BJ (cell line): ENCODE measurements at places on chromosomes 7 and 10. TPM values are rescaled to one million over a fixed set of nuclear protein-coding genes. Genes with fewer than 3 reads are reported as not detected.

GRCh38 chr10:113303544-113304146 is 249.2 kb upstream of the HABP2 start:
- no peak for DNase-seq

GRCh38 chr7:149459540-149460452 is 1.1 kb downstream of the ZNF777 start:
- no peak for DNase-seq

DNA sequence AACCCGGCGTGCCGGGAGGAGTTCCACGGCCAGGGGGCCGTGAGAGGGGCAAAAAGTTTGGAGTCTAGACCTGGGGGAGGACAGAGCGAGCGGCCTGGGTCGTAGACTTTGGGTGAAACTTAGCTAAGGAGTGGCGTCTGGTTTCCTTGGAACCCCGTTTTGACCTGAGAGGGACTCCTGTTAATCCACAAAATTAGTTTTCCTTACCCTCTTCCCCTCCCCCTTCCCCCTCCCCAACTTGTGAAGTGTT is 574 bp downstream of the MARCHF5 start:
- DNase-seq = no peak

DNA sequence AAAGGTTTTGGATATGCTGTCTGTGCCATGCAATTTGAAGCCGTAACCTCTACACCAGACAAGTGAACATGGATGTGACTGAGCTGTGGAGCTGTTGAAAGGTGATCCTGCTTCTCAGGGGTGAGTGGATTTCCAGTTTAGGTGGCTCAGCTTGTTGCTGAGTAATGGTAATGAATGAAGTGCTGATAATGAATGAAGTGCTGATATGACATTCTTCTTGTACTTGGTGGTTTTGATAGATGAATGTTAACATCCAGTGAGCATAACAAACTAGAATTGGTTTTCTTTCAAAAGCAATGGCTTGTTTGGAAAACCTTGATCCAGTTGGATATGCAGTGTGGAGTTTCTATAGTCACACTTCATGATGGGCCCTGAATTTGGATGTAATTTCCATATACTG is 89.7 kb upstream of the FZD8 start:
- DNase-seq = no peak

DNA sequence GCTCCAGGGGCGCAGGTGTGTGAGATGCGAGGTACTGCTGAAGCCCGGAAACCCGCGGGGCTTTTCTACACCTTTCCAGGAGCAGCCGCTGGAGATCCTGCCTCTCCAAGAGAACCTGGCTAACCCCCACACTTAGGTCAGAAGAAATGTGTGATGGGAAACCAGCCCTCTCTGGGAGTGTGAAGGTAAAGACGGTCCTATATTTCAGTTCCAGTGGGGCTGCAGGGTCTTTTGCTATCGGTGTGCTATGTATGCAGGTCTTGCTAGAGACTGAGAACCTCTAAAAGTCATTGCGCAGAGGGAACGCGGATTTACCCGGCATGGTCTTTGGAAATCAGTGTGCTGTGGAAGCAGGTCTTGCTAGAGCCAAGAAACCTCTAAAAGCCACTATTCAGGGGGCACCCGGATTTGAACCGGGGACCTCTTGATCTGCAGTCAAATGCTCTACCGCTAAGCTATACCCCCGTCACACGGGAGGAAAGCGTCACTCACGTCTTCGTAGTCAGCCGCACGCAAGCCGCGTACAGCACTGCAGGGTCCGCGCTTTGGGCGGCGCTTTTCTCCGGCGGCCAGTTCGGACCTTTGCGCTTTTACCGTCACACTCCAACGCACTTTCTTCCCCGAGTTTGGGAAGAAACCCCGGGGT is 46.0 kb downstream of the ZNF777 start:
- DNase-seq = peak; percentile 19

DNA sequence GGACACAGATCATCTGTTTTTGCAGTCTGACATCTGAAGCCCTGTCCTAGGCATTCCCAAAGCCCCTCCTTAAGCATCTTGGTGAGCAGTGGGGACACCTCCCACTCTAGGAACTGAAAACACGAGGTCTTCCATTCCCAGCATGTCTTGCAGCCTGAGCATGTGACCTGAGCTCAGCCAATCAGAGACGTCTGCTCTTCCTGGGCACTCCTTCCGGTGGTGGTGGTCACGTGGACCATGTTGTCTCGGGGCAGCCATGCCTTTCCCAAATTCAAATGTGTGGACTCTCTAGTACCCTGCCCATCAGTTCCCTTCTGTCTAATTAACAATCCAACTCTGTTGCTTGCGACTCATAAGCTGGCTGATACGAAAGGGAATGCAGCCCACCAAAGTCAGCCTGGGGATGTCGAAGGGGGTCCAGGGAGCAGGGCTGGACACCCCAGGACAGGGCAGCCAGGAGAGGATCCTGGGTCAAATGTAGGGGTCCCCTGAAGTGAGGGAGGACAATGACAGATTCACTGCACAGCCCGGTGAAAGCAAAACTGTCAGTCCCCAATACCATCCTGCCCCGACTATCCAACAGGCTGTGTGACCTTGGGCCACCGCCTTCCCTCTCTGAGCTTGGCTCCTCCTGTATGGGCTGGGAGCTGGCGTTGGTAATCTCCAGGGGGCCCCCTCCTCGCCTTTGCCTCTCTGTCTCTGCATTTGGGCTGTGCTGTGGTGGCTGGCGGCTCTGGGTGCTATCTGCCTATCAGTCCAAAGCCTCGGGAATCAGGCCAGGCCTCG is 57.4 kb upstream of the BAIAP2L1 start:
- DNase-seq = no peak

DNA sequence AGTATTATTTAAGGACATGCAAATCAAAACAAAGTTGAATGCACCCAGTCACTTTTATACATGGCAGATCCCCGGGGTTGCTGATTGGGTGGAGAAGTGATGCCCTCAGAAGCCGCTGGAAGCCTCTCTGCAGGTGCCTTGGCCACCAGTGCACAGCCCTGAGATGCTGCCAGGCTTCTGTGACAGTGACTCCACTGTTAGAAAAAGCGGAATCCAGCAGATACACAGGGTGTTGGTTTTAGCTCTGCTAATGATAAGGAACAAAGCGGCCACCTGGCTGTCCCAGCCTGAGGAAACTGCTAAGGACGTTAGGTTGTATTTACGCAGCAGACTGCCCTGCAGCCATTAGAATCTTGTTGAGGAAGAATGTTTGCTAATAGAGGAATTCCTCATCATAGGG is 47.5 kb downstream of the JAKMIP3 start:
- no peak for DNase-seq

Gene MBL2
- polyA plus RNA-seq = not detected in 2 replicates

Gene LRRN3
- polyA plus RNA-seq = 7.2 and 12.7 TPM in 2 replicates

DNA sequence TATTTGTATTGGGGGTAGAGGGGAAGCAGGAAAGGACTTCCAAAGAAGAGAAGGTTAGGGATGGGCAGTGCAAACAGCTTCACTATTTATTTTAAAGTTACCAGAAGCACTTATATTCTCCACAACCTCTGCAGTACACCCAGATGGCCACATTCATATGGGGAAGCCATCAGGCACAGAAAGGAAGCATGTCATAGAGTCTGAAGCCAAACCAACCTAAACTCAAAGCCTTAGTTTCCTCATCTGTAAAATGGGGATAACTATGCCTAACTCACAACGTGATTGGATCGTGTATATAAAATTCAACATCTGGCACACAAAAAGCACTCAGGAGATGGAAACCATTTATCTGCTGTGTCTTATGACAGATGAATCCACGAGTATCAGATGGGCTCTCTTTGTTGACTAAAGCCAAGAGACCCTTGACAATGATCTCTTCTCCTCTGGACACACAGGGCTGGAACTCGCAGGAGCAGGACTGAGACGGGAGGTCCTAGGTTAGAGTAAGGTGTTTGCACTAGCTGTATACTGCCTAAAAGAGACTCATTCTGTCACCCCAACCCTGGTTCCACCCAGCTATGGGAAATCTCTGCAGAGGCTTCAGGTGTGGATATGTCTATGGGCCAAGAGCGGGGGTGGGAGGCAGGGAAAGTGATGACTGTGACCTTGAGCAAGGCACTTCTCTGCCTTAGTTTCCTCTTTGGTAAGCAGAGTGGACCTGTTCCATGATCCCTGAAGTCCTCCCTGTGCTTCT is 1.8 kb downstream of the KIAA1549 start:
- no peak for DNase-seq

- DNase-seq = no peak
These were observed 55.4 kb upstream of the MXI1 start for GRCh38 chr10:110151971-110152370.

GRCh38 chr7:94395141-94396036 is 694 bp downstream of the COL1A2 start:
- DNase-seq = no peak

DNA sequence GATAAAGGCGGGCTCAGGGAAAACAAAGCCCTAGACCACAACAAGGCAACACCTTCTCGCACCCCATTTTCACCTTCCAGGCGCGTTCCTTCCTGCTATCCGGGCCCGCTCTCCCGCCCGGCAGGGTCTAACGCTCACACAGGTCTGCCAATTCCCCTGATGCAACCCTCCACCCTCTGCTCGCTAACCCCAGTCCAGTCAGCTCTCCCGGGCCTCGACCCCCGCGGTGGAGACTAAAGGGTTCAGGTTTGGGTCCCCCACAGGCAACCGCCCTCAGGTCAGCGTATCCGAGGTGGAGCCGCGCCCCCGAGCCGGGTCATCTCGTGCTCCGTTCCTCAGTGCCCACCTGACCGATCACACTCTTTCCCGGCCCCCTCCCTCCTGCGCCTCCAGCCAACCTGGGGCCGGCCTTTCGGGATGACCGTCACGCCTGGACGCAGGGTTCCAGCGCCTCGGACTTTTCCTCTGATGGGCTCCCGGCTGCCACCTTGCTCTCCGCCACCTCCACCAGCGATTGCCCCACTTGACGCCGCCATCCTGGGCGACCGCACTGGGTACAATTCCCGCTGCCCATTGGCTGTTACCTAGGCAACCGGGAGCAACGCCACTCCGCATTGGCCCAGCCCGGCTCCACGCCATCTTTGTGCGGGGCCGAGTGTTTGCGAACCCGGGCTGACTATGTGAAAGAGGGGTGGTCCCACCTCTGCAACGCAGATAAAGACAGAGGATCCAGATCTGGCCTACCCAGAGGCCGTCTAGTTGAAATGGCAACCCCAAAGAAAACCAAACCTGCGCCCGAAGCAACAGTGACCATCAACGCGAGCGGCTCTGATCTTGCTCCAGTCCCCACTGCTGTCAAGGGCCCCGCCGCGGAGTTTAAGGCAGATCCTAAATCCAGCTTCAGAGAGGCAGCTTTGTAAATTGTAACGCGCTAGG is at the start of gene MORN4:
Gene MORN4 (minus strand): TSS at position 552 of the 936 bp plus-strand sequence. CDS start 13,847 bp downstream, outside the sequence.
- DNase-seq = peak; percentile 39

- no peak for DNase-seq
These were observed 5.6 kb upstream of the ASB4 start for GRCh38 chr7:95479992-95480624.

Gene SORCS3
- not detected in 2 replicates for polyA plus RNA-seq

- DNase-seq = no peak
These were observed 384.4 kb downstream of the PARD3 start for GRCh38 chr10:34430685-34431084.

GRCh38 chr10:77861366-77861765 is 65.2 kb downstream of the DLG5 start:
- DNase-seq = no peak

GRCh38 chr10:14803827-14804226 is 29.1 kb upstream of the FAM107B start:
- DNase-seq = no peak

DNA sequence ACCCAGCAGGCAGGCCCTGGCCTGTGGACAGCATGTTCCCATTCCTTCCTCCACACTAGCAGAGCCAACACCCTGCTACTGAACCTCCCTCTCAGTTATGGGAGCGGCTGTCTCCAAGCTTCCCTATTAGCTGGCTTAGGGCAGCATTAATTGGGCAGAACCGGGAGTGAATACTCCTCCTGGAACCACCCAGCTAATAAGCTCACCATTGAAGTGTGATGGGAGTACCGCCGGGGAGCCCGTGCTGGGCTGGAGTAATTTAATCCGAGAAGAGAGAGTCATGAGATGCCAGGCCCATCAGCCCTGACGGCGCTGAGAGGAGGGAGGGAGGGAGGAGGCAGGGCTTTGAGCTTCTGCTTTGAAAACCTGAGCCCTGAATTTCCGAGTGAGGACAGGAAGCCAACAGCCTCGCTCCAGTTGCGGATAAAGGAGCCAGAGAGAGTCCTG is 31.8 kb upstream of the ELFN1 start:
- DNase-seq = no peak

GRCh38 chr10:103609231-103610082 is 116.0 kb downstream of the NEURL1 start:
- no peak for DNase-seq

- DNase-seq = no peak
These were observed 149.5 kb upstream of the LRGUK start for GRCh38 chr7:133977409-133978274.

DNA sequence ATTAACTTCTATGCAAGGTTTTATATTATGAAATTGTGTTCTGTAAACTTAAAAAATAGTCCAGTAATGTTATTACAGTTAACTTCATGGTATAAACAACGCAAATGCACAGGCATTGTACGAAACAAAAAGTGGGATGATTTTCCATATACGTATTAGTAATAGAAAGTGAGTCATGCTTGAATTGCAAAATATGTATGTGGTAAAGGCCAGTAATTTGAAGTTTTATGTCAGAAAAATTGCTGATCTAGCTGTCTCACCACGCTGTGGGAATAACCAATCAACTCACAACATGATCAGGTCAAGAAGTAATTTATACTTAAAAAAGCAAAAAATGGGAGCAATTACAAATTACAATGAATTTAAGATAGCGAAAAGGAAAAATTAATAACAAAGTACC is 37.0 kb upstream of the GLI3 start:
- DNase-seq = no peak

Gene C10orf90
- not detected in 2 replicates for polyA plus RNA-seq

DNA sequence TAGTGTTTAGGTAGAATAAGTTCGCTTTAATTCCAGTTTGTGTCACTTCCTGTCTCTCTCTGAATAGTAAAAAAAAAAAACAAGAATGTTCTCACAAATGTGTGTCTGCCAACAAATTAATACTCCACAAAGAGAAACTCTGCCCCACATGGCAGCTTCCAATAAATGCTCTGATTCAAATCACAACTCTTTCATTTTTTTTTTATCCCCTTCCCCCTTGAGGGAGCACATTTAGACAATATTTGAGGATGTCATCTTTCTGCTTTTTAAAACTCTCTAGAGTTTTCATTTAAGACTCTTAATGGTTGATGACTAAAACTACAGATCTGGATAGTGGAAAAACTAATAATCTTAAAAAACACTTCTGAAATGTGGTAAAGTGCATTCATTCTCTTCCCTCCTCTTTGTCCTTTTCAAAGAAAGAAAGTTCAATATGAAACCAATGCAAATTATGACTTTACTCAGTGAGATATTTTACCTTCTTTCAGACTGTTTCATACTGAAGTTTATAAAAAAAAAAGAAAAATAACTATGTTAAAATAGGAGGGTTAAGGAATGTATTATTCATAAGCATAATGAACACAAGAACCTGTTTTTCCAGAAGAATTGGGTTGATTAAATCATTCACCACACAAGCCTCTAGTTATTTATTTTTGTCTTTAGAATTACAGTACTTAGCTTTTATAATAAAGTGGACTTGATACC is 42.3 kb downstream of the ARID5B start:
- no peak for DNase-seq

- no peak for DNase-seq
These were observed 31.2 kb downstream of the TSPAN14 start for GRCh38 chr10:80485076-80485945.

Gene TRIP6
- polyA plus RNA-seq = 70.3 and 105 TPM in 2 replicates
